ENCODE measurements at places on chromosomes 4 and X.

DNA sequence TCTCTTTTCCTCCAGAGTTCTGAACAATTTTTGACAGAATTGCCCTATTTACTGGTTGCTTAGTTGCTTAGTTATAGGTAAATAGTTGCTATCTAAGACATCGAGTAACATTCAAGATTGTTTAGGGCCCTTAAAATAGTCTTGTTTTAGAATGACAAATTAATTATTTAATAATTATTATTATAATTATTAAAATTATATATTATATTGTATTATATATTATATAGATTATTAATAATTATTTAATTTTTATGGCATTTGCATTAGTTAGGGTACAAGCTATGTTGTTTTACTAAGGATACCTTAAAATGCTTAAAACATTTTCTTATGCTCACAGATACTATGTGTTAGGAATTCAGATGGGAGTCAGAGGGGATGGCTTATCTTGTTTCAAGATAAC lies 59.2 kb downstream of the NPY1R start:
- no peak for DNase-seq

- no peak for DNase-seq
These were observed 174.0 kb upstream of the LDB2 start for GRCh38 chr4:17072483-17072882.

DNA sequence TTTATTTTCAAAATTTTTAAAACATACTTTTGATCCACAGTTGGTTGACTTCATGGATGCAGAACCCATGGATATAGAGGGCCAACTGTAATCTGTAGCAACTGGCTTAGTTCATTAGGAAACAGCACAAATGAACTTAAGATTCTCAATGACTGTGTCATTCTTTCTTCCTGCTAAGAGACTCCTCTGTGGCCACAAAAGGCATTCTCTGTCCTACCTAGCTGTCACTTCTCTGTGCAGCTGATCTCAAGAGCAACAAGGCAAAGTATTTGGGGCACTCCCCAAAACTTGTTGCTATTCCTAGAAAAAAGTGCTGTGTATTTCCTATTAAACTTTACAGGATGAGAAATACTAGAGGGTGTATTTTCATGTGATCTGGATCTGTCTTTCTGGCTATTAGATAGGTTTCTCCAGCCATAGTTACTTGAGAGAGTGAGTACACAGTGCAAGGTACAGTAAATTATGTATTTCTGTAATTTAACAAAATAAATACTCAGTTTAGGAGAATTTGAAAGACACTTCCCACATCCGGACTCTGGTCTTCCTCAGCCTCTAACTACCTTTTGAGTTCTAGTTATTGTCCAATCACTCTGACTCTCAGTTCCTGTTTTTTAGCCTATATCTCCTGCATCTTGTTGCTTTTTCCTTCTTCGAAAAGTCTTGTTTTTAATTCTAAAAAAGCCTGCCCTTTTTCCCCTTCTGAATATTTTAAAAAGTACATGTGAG lies 21.8 kb downstream of the TLR2 start:
- no peak for DNase-seq

GRCh38 chr4:169372791-169373190 lies 102.0 kb upstream of the SH3RF1 start:
- no peak for DNase-seq

DNA sequence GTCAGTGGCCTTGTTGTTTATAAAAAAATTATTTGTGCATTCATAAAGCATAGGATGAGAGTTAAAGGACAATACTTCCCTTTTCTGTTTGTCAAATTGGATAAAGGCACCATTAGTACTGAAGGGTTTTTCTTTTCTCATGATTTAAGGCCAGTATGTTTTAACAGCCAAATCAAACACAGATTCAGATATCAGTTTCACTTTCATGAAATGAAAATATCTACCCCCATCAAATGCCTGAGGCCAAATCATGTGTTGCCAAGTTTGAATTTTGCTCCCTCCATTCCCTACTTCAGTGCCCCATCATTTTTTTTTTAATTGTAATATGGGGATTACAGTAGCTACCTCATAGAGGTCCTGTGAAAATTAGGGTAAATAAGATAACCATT lies 745.9 kb downstream of the RPA4 start:
- no peak for DNase-seq

GRCh38 chrX:100928660-100929613 lies at the start of gene XKRX:
TSS of gene XKRX (minus strand) at chrX:100928917. CDS start at chrX:100928304, 613 bp downstream.
- DNase-seq = peak; percentile 23

- DNase-seq = no peak
These were observed 6.3 kb downstream of the TMEM31 start for GRCh38 chrX:103716962-103717361.
